ENCODE measurements at places on chromosomes 11 and 22.

- DNase-seq: peak; percentile 42
These were observed at the start of gene TIRAP for GRCh38 chr11:126282736-126283591. Gene TIRAP, plus strand, starts transcription at chr11:126283093. Its CDS starts 7,802 bp downstream, at chr11:126290895.

DNA sequence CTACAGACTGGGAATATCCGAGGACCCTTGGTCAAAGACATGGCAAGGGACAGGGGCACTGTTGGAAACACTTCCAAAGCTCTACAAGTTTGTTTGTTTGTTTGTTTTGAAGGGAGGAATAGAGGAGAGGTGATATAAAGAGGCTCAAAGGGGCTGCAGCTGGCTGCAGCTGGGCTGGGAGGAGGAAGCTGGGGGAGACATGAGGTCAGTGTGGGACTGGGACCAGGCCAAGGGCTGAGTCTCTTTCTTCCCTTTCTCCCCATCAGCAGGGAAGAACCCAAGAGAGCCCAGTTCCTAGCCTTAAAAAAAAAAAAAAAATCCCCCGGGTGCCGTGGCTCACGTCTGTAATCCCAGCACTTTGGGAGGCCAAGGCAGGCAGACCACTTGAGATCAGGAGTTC is 5.0 kb downstream of the RHOG start:
- DNase-seq: no peak

- peak; percentile 24 for DNase-seq
These were observed 45.3 kb downstream of the GDPD5 start for GRCh38 chr11:75480185-75481175.

DNA sequence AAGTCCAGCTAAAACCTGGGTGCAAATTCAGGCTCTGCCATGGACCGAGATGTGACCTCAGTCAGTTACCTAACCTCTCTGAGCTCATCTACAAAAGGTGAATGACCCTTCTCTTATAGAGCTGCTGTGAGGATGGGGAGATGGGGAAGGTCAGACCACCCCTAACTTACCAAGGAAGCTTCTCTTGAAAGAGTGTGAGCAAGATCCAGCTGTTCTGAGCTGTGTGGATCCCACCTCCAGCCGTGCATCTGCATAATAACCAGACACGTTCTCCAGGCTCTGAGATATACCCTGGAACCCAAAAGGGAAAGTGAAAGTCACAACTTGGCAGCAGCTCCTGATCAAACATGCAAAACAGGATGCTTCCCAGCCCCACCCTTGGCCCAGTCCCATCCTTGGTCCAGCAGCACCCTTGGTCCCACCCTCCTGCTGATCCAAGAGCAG is at the start of gene APOL3:
Gene APOL3 (minus strand): TSS at position 257 of the 444 bp plus-strand sequence. CDS start 11,700 bp downstream, outside the sequence.
- peak; percentile 90 for DNase-seq

DNA sequence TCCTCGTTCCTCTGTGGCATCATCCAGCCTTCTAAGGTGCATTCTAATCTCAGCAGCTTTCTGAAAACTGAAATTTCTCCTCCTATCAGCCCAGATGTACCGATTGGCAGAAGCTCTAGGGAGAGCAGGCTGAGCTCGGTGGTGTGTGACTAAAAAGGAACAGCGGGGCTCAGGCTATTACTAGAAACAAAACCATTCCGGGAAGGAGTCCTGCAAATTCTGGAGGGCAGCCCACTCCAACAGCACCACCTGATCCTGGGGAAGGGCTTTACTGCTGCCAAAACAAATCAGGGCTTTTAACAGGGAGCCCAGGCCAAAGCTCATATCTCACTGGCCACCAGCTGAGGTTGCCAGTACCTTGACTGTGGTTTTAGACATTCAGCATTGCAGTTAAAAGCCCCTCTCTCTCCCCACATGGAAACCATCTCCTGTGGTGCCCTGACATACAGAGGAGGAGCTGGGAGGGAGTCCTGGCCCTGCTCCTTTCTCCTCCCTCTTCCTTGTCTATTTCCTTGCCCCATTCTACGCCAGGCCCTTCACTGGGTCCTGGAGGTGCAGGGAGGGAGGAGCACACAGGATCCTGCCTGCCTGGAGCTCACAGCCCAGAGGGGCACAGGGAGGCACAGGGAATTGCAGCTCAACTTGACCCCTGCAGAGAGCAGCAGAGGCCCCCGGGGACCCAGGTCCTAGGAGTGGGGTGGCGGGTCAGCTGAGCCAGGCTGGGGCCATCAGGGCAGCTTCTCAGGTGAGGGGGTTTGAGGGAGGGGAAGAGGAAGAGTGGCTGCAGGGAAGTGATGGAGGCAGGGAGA is 889 bp downstream of the PLAAT4 start:
- peak; percentile 94 for DNase-seq

- no peak for DNase-seq
These were observed 763 bp upstream of the MS4A7 start for GRCh38 chr11:60377401-60378136.

DNA sequence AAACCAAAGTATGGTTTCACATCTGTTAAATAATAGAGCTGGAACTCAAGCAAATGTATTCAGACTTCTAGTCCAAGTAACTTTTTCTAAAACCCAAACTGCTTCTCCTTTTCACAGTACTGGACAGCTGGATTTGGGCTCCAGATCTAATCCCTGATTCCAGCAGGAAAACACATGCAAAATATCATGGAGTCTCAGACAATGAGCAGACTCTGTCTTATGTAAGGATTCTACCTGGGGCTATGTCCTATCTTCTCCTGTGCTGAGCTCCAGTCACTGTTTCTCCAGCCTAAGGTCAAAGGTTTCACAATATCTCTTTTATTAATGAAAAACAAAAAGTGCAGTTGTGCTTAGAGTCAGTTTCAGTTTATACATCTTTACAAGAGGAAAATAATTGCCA is 83.2 kb upstream of the EED start:
- no peak for DNase-seq

- DNase-seq: peak; percentile 72
These were observed 43.2 kb downstream of the NEU3 start for GRCh38 chr11:75031771-75032549.

DNA sequence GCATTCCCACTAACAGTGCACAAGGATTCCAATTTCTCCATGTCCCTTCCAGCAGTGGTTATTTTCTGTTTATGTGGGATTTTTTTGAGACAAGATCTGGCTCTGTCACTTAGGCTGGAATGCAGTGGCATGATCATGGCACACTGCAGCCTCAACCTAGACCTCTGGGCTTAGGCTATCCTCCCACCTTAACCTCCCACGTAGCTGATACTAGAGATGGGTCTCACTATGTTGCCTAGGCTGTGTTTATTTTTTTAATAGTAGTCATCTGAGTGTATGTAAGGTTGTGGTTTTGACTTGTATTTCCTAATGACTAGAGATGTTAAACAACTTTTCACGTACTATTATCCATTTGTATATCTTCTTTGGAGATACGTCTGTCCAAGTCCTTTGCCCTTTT is 74.6 kb downstream of the KCNQ1OT1 start:
- no peak for DNase-seq

DNA sequence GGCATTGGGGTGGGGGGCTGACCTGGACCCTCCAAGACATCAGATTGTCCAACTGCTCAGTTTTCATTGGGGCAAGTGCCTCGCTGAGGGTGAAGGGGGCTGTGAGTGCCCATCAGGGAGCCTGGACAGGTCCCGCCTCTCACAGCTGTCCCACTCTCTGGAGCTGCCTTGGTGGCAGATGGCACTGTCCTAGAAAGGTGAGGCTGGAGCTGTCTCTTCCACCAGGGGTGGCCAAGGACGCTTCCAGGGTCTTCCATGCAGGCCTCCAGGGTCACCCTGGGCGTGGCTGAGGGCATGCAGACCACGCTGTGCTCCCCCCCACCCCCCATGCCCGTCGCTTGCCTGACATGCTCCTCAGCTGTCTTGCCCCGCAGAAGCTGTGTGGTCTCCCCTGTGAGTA is 53.5 kb upstream of the CCDC188 start:
- no peak for DNase-seq

GRCh38 chr22:47328550-47329243 is 566.2 kb downstream of the TBC1D22A start:
- peak; percentile 96 for DNase-seq
